ENCODE measurements at places on chromosomes 7 and 10.
A peak's percentile ranks its signal among the peaks of the same experiment; 100 is the strongest.

DNA sequence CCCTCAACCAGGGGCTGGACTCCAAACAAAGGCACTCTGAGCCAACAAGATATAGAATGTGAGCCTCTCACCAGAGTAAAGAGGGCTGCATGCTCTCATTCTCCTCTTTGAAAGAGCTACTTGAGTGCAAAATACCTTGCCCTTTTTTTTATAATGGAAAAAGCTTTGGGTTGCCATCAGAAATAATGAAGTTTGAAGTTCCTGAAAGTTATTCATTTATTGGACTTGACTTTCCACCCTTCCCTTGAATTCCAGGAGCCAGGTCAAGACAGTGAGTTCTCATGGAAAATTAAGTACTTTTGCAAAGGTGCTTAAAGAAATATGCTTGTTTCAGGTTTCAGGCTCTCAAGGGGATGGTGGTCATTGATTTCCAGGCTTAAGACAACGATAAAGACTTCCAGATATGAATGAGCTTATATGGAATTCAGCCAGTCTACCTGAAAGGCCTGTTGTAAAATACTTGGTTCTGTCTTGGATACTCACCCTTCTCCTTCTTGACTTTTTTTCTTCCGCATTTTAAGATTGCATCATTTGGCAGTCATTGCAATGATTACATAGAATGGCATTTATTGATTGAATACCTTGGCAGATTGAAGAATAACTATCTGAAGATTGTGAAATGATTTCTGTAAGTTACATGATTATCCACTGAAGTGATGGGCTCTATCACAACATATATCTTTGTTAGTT lies 696.4 kb downstream of the INHBA start:
- no peak for DNase-seq

- DNase-seq = no peak
These were observed 102.1 kb downstream of the OSBPL3 start for GRCh38 chr7:24877790-24878311.

GRCh38 chr7:24756545-24757352 lies 515 bp downstream of the GSDME start:
- peak; percentile 12 for DNase-seq

GRCh38 chr10:3763852-3764625 lies 21.0 kb downstream of the KLF6 start:
- no peak for DNase-seq
